ENCODE measurements at places on chromosomes 2 and 18.

- DNase-seq: no peak
These were observed 36.4 kb downstream of the SCN1A start for GRCh38 chr2:166091439-166091838.

DNA sequence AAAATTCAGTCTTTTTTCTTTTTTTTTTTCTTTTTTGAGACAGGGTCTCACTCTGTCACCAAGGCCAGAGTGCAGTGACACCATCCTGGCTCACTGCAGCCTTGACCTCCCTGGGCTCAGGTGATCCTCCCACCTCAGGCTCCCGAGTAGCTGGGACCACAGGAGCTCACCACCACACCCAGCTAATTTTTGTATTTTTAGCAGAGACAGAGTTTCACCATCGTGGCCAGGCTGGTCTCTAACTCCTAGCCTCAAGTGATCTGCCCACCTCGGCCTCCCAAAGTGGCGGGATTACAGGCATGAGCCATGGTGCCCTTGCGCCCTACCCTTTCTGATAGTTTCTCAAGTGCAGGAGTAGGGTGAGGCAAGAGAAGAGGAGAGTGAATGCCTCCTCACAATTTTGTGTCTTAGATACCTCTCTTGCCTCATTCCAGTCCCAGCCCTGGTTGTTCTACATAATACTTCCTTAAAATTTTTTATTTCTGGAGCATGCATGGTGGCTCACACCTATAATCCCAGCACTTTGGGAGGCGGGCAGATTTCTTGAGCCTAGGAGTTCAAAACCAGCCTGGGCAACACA, 68.2 kb upstream of the CAB39 start:
- DNase-seq: no peak

- no peak for DNase-seq
These were observed 98.3 kb downstream of the ZNF804A start for GRCh38 chr2:184696644-184697043.

DNA sequence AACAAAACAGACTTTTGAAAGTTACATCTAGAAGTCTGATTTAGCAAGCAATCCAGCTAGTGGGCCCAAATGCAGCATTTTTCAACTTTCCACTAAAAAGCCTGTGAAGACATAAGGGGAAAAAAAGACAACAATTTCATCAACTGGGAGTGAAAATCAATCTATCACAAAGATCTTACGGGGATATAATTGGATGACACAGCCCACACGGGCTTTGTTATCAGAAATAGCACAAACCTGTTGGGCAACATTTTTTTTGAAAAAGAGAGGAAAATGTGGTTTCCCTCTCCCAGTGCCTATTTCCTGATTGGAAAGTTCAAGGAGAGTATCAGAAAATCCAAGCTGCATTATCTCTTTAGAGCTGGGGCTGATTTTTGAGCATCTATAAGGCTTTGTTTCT, 132.7 kb downstream of the EVA1A start:
- no peak for DNase-seq

- no peak for DNase-seq
These were observed 33.3 kb downstream of the CFLAR start for GRCh38 chr2:201149064-201149820.

DNA sequence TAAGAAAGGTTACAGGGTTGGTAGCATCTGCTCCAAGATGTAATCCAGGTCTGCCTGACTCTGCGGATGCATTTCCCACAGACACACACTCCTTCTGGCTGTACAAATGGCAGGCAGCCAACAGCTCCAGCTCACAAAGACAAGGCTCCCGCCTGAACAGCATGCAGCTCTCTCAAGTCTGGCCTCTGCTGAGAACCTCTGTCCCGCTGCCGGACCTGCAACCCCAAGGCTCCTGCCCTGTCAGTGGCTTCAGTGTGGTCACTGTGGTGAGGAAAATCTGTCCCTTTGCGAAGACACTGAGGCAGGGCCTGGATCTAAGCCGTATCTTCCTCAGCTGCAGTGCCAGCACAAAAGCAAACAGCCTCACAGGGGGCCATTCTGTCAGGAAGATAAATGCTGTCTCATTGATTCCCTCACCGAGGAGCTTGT, 469.3 kb upstream of the MEX3C start:
- DNase-seq: no peak

DNA sequence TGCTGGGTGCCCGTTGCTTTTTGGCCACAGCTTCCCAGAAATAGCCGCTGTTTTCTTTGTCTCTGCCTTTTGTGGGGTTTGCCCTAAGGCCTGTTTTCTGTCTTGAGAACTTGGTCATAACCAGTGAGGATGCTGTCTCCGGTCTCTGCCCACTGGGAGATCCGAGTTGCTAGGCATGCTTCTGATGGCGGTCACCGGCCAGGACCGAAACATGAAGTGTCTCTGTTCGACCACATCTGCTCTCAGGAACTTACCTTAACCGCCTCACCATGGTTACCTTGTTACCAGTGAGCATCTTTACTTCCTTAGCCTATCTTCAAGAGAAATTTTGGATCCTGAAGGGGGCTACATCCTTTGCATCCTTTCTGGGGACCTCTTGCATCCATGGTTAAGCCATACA, 91.9 kb downstream of the RTP5 start:
- peak; percentile 37 for DNase-seq

DNA sequence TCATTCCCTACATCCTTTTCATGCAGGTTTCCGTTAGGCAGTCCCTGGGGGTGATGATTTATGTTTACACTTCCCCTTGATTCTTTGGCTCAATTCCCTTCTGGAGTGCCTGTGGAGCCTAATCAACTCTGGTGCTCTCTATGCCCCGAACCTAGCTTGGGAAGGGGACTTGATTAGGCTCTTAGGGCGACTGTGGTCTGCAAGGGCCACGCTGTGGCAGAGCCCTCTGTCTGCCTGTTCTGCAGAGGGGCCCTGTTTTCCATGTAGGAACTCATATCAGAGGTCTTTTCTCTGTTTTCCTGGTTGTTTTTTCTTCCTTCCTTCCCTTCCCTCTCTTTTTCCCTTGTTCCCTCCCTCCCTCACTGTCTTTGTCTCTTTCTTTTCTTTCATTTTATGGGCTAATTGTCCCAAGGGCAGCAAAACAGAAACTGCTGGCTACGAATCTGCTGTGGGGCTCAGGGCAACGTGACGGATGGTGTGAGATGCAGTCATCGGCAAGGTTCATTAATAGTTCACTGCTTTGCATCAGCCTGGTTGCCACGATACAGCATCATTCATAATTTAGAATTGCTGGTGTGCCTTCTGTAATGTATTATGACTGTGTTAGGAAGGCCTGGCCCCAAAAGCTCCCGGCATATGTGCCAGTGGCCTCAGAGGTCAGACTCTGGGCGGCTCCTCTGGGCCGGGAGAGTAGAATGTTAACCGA, 134.5 kb downstream of the NAPG start:
- no peak for DNase-seq

DNA sequence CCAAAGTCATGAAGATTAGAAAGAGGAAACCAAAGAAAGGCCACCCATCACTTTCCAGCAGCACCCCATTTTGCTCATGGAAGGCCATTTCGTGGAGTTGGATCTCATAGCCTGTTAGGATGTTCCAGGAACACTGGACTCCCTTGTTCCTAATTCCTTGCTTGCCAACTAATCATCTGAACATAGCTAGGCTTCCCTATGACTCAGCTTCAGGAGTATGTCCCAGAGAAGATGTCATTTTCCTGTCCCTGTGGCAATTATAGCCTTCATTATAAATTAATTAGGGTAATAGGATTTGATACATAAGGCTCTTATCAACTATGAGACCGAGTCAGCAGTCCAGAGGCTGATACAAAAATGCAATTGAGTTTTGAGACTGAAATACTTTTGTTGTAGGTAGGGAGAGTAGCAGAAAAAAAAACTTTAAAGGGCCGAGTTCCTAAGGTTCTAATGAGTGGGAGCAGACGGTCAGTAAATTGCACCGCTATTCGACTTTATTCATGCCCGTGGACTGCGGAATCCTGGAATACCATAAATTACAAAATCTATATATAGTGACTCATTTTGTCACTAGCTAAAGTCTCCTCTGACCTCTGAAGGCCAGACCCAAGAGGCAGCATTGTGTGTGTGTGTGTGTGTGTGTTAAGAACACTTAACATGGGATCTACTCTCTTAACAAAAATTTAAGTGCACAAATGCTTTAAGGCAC, 311.8 kb downstream of the FBXO15 start:
- DNase-seq: no peak

DNA sequence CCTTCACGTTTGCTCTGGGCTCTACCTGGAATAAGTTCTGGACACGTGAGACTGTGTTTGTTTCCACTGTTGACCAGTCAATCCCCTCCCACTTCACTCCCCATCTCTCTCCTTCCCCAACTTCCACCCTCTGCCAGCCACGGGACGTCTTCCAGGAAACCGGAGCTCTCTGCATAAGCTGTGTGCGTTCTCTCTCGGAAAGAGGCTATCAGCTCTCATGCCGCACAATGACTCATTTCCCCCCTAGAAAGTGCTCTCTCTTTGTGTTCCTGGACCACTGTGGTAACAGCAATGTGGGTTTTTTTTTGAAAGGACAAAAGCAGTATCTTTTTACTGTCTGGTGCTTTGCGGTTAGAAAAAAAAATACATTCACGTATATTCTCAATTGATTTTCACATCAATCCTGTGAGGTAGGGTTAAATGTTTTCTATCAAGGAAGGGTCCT, 10.2 kb downstream of the PROKR1 start:
- DNase-seq: no peak

DNA sequence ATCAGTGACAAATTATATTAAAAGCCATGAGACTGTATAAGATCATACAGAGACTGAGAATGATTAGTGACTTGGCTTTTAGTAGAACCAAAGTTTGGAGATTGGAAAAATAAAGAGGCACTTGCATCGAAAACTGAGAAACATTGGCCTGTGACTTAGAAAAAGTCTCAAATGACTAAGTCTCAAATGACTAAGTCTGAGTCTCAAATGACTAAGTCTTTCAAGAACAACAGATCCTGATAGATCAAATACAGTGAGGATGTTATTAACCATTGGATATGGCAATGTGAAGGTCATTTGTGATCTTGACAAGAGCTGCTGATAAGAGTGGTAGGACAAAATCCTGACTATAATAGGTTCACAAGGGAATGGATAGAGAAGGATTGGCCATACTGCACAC, 135.5 kb upstream of the FANCL start:
- DNase-seq: no peak

- no peak for DNase-seq
These were observed 261.5 kb downstream of the AFF3 start for GRCh38 chr2:99880964-99881294.

DNA sequence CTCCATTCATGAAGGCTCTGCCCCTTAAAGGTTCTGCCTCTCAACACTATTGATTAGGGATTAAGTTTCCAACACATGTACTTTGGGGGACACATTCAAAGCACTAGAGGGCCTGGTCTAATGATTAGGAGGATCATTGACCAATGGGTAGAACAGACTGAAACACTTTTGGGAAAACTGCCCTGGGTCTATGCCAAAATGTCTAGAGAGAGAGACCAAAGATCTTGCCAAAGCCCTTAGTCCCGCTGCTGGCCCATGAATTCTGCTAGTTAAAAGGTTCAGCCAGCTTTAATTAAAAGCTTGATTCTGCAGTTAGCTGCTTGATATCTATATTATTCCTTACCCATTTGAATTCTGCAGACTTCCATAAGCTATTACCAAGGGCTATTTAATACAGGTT, 613.2 kb downstream of the SLC4A3 start:
- no peak for DNase-seq

DNA sequence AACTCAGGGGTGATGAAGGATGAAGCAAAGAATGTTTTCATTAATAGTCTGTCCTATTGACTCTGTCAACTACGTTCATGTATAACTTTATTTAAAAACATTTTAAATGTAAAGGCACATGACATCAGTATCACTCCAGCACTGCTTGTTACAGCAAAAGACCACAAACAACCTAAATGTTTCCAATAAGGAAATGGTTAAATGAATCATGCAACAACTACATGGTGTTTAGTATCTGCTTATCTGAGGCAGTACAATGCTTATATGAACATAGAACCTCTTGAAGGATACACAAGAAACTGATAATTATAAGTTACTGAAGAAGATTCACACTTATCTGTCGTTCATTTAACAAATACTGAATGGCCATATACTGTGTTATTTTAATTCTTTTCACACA, 8.4 kb downstream of the BARD1 start:
- no peak for DNase-seq

- DNase-seq: no peak
These were observed 1931.4 kb upstream of the CELF4 start for GRCh38 chr18:39496986-39497385.

DNA sequence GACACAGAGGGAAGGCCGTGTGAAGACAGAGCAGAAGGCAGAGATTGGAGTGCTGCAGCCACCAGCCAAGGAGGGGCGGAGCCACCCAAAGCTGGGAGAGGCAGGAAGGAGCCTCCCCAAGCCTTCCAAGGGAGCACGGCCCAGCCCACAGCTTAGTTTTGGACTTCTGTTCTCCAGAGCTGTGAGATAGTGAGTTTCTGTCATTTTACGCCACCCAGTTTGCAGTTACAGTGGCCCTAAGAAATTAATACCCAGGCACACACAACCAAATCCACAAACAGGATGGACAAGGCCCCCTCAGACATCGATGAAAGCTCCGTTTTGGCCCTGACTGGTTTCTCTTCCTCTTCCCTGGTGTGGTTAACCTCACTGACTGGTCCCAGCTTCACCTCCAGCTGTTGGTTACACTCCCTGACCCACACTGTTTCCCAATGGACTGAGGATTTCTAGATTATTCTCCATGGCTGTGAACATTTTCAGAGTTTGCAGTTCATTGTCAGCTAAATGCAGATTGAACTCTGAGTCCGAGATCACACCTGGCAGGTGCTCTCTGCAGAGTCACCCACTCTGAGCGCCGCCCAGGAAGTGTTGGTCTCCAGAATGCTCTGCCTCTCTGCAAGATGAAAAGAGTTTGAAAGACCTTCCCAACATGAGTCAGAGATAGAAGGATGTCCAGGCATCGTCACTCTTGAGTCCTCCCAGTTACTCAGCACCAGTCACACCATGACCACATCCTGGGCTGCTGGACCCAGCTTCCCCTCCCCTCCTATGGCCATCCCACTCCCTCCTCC, 100.2 kb downstream of the TWIST2 start:
- no peak for DNase-seq

DNA sequence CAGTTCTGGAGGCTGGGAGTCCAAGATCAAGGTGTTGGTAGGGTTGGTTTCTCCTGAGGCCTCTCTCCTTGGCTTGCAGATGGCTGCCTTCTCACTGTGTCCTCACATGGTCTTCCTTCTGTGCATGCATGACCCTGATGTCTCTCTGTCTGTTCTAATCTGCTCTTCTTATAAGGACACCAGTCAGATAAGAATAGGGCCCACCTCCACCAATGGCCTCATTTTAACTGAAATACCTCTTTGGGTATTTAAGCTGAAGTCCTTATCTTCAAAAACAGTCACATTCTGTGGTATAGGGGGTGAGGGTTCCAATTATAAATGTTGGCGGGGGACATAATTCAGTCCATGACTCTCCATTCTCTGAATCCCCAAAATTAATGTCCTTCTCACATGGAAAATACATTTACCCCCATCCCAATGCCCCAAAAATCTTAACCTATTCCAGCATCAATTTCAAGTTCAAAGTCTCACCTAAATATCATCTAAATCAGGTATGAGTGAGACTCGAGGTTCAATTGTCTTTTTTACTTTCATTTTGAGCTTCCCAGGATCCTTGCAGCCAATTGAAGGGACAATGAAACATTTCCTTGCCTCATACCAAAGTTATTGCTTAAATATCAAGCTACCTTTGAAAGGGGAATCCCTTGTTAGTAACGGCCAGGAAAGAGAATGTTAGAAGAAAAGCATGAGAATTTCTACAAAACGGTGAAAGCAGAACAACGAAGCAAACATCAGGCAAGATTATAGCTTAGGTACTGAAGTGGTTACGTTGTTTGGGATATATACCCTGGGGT, 20.6 kb upstream of the CNOT11 start:
- no peak for DNase-seq

Measured in GM12864 (cell line).